ENCODE measurements at places on chromosomes 3 and 15. TPM values are rescaled to one million over a fixed set of nuclear protein-coding genes. Genes with fewer than 3 reads are reported as not detected.

DNA sequence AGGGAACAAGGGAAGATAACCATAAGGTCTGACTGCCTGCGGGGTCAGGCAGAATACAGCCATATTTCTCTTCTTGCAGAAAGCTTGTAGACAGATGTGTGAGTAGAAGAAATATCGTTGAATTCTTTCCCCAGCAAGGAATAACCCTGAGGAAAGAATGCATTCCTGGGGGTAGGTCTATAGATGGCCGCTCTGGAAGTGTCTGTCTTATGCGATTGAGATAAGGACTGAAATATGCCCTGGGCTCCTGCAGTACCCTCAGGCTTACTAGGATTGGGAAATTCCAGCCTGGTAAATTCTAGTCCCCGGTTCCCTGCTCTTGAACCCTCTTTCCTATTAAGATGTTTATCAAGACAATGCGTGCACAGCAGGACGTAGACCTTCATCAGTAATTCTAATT lies 15.8 kb upstream of the SST start:
- DNase-seq, result no peak

DNA sequence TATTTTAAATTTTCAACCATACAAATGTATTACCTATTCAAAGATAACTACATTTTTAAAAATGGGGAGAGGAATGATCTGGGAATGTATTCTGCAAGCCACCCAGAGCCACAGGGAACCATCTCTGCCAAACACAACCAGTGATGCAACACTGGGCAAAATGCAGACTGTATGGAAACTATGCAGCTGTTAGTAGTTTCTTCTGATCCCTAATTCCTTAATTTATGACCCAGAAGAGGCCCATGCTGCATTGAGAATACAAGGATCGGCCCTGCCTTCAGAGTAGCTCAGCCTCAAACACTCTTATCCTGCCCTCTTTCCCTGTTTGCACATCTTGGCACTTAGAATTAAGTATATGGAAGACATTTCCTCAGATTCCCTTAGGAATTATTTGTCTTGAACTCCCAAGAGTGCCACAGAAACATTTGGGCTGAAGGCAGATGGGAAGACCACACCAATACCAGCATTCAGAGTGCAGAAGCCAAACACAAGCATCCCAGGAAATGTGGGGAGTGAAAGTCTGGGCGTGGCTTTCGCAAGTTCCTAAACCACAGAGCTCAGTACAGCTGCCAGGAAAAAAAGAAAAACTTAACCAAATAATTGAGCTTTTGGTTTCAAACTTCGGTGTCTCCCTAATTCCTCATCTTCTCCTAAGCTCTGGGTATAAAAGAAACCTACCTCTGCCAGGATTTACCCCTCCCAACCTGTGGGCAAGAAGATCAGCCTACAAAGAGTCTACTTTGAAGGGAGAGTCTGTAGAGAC lies 5.3 kb downstream of the SNUPN start:
- no peak for DNase-seq

DNA sequence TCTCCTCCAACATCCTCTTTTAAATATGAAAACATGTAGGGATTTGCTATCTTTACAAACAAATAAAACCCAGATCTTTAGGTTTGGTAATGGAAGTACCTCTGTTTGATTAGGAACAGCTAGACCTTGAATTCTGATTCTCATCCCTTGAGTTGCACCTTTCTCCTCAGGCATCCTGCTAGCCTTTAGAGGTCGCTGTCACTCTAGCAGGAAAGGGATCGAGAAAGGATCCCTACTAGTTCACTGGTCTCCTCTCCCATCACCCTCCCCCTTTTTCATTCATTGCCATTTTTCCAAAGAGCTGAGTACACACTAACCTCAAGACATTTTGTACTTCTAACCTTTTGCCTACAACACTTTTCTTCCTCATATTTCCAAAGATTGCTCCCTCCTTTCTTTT lies 569.8 kb downstream of the RBMS3 start:
- no peak for DNase-seq

Gene C2CD4A
- polyA plus RNA-seq, result not detected

Gene GYG1
- 16.8 TPM for polyA plus RNA-seq

DNA sequence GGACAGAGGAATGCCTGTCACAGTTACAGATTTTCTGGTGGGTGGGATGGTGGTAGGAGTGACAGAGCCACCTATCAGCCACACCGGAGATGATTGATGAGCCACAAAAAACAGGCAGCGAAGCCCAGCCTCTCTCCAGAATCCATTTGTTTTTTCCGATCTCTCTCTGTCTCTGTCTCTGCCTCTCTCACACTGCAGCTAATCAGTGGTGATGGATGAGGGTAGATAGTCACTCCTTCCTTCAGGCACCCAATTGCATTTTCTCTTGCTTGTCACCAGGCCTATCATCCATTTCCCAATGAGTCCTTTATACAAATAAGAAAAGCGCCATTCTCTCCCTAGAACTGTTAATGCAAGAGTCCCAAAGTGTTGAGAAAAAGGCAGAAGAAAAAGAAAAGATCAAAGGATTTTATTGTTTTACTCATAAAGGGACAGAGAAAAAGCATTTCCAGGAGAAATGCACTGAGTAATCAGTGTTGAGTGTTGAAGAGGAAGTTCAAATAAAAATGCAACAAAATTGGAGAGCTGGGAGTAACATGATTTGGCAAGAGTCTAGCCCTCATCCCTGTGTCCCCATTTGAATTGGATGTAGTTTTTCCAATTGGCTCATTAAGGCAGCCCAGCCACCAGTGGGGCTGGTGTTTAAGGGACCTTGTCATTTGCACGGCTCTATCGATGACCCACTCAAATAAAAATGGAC lies 1089.3 kb downstream of the TUSC7 start:
- DNase-seq, result no peak

Gene PROS1
- 15.0 TPM for polyA plus RNA-seq

Gene DISP2
- 0.08 TPM for polyA plus RNA-seq

DNA sequence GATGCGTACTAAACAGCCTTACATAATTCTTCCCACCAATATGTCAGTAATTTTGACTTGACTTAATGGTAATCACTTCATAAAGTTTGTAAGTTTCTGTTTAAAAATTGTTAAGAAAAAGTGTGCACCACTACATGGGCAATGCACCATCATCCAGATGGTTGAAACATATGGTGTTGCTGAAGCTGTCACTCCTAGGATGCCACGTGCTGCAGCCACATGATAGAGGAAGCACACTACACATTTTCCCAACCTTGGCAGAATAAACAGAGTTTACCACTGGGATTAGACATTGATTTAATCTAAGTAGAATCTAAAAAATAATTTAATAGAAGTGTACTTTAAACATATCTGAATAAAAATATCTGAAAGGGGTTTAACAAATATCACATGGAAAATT lies 1209.9 kb downstream of the NSUN3 start:
- no peak for DNase-seq

DNA sequence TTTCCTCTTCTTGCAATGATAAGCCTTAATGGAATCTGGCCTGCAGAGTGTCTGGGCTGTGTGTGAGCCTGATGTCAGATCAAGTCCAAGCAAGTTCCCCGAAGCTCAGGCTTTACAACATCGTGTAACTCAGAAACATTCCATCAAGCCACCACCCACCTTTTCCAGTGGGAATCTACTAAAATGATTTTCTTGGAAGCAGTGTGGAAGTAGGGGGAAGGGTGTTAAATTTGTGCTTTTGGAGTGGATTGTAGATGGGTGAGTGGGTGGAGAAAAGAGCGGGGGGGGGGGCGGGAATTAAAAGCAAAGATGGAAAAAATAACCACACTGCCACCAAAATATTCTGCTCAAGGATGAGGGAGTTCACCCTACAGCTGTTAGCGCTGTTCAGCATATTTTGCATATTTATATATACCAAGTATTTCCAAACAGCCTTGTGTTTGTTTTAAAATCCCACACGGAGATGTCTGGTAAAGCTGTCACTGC lies 53.6 kb downstream of the VGLL3 start:
- no peak for DNase-seq

Gene CHRNA7
- polyA plus RNA-seq, result 0.80 TPM

Data from SK-N-SH (cell line).